ENCODE measurements at places on chromosomes 6 and 20.

DNA sequence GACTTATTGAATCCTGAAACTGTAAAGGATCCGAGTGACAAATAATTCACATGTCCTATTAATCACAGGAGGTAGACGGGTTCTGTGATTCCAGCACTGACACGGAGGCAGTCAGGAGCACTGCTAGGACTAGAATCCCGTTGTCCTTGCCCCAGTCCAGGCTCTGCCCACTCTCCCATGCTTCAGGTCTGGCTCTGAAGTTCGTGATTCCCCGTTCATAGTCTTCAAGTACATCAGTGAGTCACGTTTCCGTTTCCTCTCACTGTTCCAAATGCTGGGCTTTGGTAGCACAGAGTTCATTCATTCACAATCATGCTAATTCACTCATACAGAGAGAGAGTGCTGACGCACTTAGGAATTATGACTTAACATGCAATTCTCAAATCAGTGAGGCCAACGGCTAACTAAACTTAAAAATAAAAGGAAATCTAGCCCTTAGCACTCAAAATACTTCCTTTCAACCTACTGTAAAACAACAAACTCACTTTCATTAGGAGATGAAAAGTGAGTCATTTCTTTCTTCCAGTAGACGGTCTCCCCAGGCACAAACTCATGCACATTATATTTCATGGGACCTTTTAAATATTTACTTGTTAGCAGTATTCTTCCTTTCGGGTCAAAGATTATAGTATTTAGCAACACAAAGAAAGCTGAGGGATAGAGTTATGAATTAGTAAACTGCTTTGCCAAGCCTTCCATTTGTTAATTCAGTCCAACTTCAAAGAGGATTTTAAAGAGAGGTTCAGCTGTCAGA, 94.0 kb upstream of the NHSL1 start:
- peak; percentile 36 for DNase-seq

GRCh38 chr6:121828146-121828886, 392.9 kb downstream of the GJA1 start:
- DNase-seq: no peak

GRCh38 chr6:140001005-140001404, 626.6 kb upstream of the CITED2 start:
- DNase-seq: no peak

- DNase-seq: no peak
Observed at GRCh38 chr6:4435981-4436445, 300.6 kb upstream of the ECI2 start.

DNA sequence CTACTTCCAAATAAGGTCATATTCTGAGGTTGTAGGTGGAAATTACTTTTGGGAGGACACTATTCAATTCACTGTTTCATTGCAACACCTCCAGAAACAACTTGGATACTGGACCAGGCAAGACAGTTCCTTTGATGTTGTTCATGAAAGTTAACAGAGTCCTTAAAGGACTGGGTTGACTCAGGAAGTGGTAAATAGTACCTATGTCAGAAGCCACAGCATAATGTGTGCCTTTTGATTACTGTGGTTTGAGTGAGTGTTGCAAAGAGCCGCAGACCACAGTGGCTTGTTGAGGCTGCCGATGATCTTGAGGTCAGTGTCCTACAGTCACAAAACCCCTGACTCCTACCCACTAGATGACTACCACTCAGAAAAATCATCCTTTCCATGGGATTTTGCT, 10.9 kb downstream of the IL20RA start:
- DNase-seq: peak; percentile 31

- no peak for DNase-seq
Observed at GRCh38 chr6:126605089-126605488, 265.2 kb downstream of the CENPW start.

GRCh38 chr6:41736800-41737555, 1.6 kb upstream of the TFEB start:
- no peak for DNase-seq

All from activated T-cell treated with anti-CD3 and anti-CD28 coated beads for 24 hours (primary cell).